ENCODE measurements at places on chromosomes 1 and 21.

GRCh38 chr1:187338762-187339412, 510.1 kb downstream of the PLA2G4A start:
- DNase-seq, result no peak

DNA sequence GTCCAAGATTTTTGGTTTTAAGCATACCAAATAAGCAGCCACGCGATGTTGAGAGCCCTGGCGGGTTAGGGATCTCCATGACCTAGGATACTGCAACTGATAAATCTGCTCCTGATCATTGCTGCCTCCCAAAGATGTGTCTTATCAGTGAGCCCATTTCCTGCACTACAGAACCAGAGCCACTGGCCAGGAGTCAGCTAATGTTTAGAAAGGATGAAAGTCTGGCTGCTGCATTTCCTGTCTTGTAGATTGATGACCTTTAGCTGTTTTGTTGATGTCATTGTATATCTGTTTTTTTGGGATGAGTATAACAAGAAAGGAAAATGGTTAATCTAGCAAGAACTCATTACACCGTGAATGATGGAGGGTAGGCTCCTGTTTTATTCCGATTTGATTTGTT, 74.5 kb downstream of the C1orf21 start:
- DNase-seq, result no peak

DNA sequence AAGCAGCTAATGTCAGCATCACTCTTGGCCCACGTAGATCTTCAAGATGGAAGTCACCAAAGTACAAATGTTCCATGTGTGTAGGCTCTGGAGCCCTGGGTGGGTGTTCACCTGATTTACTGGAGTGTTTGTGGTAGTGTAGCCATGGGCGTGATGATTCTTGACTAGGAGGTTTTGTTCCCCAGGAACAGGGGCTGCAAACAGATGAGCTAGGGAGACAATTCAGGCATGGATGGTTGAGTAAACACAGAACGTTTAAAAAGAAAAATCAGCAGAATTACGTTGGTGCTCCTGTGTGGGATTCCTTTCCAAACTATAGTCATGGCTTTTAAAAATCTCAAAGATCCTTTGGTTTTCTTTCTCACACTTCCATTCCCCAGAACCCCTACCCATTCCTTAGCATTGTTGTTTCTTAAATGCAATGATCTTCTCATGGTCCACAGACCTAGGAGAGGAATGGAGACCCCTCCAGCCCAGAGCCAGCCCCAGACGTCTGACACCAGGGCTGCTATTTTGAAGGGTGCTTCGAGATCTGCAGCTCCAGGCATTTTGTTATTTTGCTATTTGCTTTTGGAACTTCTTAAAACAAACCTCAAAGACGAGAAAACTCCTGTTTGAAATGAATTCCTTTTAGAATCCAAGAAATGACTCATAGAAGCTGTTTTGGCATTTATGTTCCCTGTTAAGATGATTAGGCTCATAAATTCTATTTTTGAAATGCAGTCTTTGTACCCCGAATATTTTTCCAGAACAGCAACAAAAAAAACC, 115.1 kb downstream of the ETS2 start:
- DNase-seq, result no peak

- peak; percentile 18 for DNase-seq
Measured at GRCh38 chr1:18299441-18300338, 181.0 kb upstream of the KLHDC7A start.

- no peak for DNase-seq
Measured at GRCh38 chr1:60825593-60825992, 256.8 kb upstream of the NFIA start.

DNA sequence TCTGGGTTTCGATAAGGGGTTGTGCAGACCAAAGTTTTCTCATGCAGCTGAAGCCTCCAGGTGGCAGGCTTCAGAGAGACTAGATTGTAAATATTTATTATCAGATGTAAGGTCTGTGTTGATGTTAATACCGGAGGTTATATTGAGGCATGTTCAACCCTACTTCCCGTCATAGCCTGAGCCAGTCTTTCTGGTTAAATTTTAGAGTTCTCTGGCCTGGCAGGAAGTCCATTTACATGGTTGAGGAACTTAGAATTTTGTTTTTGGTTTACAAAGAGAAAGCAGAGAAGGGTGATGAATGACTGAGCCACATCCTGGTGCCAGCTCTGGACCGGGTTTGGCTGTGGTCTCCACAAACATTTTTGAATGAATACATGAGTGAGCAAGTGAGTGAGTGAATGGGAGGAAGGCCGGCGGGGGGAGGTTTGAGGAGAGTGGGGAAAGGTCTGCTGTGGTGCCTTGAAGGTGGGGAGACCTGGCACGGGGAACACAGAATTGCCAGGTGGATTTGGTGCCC, 218.5 kb downstream of the DISC1 start:
- DNase-seq, result no peak

DNA sequence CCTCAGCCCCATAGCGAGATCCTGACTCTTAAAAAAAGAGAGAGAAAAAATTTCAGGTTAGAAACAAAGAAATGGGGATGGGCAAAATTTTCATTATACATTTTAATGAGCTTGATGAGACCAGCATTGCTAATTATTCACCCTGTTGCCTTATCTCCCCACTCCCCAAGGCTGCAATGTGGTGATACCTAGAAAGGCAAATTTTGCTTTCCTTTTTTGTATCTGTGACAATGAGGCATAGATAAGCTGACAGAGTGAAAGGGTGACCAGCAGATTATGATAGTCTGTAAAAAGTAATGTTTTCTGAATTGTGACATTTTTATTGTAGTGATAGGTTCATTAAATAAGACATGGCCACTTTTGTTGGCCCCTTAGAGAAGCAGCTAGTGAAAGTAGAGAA, 12.9 kb downstream of the SRRM1 start:
- no peak for DNase-seq

DNA sequence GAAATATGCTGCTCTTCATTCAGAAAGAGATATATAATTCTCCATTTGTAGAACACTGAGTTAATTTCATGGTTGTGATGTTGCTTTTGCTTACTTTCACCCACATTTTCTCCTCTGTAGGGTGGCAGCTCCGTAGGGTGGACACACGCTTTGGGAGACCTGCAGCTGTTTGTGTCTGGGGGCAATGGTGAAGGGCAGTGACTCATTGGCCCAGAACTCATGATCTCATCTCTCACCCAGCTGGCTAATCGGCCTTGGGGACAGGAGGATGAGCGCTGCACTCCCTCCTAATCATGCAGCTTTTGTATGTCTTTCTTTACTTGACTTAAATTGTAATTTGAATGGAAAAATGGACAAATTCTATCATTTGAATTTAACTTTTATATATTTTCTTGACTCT, 9.6 kb downstream of the DISC1 start:
- DNase-seq, result no peak

GRCh38 chr1:155080312-155081228, 1.9 kb downstream of the EFNA3 start:
- no peak for DNase-seq

DNA sequence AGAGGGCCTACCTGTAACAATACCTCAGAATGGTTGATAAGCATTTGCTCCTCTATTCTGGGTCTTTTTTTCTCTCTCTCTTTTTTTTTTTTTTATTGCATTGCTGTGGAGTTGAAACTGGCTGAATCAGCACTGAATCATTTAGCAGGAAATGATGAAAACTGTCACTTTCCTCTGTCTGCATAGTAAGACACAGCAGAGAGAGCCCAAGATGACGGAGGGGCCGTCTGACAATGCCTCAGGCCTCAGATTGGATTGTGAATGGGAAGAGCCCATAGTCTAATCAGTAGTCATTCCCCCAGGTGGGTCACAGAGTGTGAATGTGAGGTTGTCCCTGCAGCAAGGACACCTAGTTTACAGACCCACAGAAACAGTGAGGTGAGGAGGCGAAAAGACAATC, 193.2 kb upstream of the PLXNA2 start:
- DNase-seq, result no peak

- DNase-seq, result no peak
Measured at GRCh38 chr21:20311234-20311787, 686.9 kb upstream of the NCAM2 start.

DNA sequence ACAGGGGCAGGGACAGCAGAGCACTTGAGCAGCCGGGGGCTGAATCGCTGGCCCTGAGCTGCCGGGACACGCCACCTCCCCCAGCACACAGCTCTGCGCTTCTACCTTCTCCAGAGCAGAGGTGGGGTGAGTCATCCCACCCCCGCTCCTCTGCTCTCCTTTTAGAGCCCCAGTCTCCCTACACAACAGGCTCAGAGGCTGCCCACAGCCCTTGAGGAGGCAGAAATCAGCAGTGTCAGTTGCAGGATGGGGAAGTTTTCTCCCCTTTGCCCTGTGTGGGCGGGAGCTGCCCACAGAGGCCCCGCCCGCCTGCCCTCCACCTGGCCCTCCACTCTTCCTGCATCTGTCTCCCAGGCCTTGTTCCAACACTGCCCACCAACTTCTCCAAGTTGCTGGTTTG, 94.6 kb downstream of the STUM start:
- peak; percentile 44 for DNase-seq

- DNase-seq, result no peak
Measured at GRCh38 chr1:55298167-55298894, 83.2 kb upstream of the USP24 start.

- DNase-seq, result no peak
Measured at GRCh38 chr1:243513726-243514491, 258.1 kb downstream of the SDCCAG8 start.

DNA sequence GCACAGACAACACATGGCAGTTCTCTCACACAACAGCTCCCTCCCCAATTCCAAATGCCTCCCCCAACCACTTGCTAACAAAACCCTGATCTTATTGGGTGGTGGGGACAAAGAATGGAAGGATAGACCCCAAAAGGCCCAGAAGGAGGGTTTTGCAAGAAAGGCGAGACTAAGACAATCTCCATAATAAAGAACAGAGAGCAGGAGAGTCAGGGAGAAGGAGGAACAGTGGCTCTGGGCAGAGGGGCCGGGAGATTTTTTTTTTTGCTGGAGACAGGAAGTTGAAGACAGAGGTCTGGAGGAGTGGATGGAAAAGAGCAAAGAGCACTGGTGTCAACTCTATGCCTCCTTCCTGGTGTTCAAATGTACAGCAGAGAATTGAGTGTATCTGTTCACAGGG, 6.5 kb upstream of the C1QA start:
- DNase-seq, result no peak

GRCh38 chr21:27082431-27083010, 115.6 kb upstream of the ADAMTS5 start:
- no peak for DNase-seq

DNA sequence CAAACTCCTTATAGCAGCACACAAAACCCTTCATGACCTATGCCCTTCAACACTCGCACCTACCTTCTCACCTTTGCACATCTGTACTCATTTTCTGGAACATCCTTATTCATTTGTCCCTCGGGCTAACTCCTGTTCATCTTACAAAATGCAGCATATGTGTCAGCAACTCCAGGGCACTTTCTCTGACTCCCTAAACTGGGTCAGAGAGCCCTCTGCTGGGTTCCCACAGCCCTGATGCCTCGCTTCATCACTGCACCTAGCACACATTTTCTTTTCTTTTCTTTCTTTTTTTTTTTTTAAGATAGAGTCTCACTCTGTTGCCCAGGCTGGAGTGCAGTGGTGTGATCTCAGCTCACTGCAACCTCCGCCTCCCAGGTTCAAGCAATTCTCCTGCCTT, 54.0 kb downstream of the RAB3B start:
- no peak for DNase-seq

GRCh38 chr1:110205156-110205555, 5.0 kb upstream of the KCNC4 start:
- DNase-seq, result no peak

DNA sequence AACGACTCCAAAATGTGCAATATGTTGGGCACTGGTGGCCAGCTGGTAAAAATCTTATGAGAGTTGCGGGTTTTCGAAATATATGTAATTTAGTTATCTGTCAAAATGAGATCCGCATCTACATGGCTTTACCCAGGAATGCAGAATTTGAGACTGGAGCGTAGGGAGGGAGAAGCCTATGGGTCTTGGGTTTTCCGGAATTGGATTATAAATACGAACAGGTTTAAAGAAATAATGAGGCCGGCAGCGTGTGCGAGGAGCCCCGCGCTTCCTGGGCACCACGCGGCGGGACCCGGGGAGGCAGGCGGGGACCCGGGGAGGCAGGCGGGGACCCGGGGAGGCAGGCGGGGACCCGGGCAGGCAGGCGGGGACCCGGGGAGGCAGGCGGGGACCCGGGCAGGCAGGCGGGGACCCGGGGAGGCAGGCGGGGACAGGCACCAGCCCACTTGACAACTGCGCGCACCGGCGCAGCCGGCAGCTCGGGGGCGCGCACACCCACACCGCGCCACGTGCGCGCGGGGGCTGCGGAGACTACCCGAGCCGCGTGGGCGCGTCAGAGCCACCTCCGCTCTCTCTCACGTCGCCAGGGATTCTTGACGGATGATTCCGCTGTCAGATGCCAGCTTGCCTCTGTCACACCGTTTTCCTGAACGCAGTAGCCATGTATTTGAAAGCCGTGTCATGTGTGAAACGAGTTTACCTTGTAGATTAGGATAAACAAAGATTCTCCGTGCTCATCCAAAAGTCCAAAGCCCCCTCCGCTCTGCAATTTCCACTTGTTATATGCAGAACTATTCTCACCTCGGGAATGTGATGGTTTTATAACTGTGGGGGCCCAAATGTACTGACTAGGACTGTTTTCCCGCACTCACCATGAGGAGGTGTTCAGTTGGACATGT, 54.3 kb upstream of the HNRNPU start:
- DNase-seq, result peak; percentile 41

DNA sequence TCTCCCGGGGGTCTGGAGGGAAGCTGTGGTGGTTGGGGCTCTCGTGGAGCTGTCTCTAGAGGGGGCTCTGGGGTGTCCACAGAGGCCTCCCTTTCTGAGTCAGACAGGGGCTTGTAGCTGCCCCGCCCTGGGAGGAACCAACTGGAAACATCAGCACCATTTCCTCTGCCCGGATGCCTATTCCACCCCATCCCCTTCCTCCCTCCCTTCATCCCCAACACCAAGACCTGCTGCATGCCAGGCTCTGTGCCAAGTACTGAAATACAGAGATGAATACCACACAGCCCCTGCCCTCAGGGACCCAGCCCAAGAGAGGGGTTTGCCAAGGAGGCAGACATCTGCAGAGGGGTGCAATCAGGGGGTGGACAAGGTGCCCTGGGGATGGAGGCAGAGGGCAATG, 125.6 kb upstream of the ADAR start:
- DNase-seq, result no peak

DNA sequence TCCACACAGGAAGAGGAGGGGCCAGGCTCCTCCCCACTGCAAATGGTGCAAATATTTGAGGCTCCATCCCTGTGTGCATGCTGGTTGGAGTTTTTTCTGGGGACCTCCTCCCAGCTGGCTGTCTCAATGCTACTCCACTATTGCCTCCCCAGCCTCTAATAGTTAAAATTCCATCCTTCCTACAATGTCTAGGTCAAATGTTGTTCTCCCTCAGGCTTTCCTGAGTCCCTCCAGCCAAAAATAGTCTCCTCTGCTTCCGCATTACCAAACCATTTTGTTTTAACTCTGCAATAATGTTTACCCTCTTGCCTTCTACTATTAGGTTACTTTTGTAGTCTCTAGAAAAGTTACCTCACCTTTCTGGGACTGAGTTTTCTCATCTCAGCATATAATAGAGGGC, 29.6 kb upstream of the FMO1 start:
- DNase-seq, result no peak

- no peak for DNase-seq
Measured at GRCh38 chr1:155900161-155900560, 11.0 kb downstream of the RIT1 start.

- DNase-seq, result no peak
Measured at GRCh38 chr1:59552007-59552406, 255.1 kb downstream of the FGGY start.

Data from stimulated activated CD4-positive, alpha-beta T cell treated with anti-CD3 and anti-CD28 coated beads, TNF-alpha, amount 100 ng/mL, for 24 hours (primary cell).